ENCODE measurements at places on chromosomes 11 and 22.

DNA sequence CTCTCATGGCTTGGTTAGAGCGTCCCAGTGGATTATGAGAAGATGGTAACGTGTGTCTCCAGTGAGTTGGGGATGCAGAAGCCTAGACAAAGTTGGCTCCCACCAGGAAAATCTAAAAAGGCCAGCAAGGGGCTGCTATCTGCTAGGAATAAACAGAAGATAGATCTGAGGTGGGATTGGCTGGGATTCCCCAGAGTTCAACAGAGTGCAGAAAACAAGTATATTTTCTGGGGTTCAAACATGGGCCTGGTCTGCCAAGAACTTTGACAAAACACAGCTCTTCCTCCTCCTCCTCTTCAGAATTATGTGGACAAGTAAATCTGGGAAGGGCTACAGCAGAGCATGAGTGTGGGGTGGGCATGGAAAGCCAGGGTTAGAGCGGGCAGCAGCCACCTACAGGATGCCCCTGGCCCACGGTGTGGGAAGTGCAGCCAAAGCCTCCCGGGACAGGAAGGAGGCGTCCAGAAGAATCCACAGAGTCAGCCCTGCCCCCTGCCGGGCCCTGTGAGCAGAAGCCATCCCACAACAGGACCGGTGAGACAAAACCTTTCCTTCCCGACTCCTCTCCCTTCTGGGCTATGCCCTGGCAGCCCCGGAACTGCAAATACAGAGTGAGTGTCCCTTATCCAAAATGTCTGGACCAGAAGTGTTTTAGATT lies 67.1 kb downstream of the CD82 start:
- DNase-seq: peak; percentile 33

DNA sequence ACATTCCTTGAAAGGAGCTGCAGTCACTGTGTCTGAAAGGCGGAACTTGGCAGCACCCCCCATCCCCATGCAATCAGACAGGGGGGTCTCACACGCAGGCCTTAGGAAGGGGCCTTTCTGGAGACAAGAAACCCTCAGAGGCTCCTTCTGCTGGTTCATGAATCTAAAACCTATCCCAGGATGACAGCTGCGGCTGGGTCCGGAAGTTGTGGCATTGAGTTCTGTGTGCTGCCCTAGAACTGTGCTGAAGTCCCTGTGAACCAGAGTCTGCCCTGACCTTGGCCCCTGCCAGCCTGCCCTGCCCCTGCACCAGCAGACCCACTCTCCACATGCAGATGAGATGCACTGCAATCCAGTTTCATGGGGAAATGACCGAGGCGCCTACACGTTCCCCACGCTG lies 268.0 kb downstream of the CTTN start:
- DNase-seq: no peak

- DNase-seq: no peak
Measured at GRCh38 chr11:116642481-116642880, 130.3 kb downstream of the BUD13 start.

- no peak for DNase-seq
Measured at GRCh38 chr11:115555336-115556090, 51.3 kb upstream of the CADM1 start.

- no peak for DNase-seq
Measured at GRCh38 chr22:31579835-31580242, 82.2 kb downstream of the PISD start.

GRCh38 chr22:40716116-40716515 lies 36.8 kb downstream of the MCHR1 start:
- no peak for DNase-seq

DNA sequence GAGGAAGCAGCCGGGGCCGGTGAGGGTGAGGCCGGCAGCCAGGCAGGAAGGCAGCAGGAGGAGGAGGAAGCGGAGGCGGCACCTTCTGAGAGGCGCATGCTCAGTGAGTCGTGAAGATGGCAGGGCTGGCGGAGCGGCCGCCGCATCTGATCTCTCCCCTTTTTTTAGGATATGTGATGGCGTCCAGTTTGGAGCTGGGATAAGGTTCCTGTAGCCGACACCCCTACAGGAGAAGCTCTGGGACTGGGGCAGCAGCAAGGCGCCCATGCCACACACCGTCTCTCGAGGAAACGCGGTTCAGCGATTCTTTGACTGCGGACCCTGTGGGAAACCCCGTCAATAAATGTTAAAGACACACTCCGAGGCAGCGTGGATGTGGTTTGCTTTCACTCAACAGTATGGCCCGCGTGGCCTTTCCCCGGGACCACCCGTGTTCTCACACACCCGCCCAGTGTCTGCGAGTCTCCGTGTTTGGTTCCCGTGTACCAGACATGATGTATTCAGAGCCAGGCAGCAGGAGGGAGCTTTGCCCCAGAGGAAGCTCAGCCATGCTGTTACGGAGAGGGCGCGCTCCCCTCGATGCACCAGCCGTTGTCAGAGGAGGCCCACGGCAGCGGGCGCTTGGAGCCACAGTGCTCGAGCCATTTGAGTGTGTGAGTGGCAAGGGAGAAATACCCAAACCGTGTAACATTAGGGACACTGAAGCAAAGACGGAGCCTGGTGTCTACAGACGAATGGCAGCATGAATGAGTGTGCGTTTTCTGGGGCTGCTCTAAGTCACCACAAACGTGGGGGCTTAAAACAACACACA lies 27.7 kb upstream of the PARVB start:
- peak; percentile 49 for DNase-seq

DNA sequence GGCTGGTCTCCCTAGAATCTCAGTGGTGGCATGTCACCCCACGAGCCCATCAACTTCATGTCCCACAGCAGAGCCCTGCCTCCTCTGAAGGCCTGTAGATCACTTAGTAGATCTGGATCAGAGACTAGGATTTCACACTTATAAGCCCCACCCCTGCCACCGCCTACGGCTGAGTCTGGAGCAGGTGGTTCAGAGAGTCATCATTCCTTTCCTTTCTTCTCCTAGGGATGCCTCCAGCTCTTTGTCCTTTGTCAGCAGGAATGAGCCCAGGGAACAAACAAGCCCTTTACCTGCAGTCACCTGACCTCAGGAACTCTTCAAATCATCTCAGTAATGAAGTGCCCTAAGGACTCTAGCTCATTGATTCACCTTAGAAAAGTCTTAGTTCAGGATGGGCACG lies 37.8 kb downstream of the SCGB1A1 start:
- DNase-seq: no peak

- DNase-seq: no peak
Measured at GRCh38 chr11:17000987-17001386, 13.2 kb downstream of the PLEKHA7 start.

GRCh38 chr11:69941546-69942332 lies 122.5 kb upstream of the FGF3 start:
- no peak for DNase-seq

DNA sequence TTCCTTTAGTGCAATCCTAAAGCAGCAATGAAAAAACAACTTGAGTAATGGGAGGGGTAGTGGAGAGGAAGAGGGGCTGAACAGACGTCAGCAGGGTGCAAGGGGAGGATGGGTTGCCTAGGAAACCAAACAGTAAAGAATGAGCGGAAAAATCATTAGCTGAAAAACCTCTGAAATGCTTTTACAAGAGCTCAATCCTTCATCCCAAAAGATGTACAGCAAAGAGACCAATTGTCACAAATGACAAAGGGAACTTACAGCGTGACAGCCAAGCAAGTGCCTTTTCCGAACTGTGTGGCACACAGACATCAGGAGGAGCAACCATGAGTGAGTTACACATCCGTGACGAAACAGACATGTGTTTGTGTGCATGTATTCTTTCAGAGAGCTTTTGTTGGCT lies 104.6 kb downstream of the SIK3 start:
- DNase-seq: no peak

- no peak for DNase-seq
Measured at GRCh38 chr11:40401132-40401853, 1058.2 kb downstream of the LRRC4C start.

GRCh38 chr22:20156611-20157429 lies 6.0 kb upstream of the CCDC188 start:
- DNase-seq: peak; percentile 84

DNA sequence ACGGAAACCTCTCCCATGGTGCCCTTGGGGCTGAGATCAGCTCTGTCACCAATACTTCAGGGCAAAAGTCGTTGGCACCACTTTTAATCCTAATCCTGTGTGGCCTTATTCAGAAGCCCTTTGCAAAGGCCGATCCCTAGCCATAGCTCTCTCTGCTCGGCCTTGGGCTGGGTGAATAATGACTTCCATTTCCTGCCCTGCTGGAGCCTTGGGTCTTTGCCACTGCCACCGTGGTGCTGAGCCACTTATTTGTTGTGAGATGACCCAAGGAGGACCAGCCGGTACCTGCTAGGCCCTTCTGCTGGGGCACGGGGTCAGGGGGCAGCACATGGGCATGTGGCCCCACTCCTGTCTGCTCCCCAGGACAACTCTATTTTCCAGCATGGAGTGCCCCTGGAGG lies 188.2 kb downstream of the ST3GAL4 start:
- DNase-seq: no peak

DNA sequence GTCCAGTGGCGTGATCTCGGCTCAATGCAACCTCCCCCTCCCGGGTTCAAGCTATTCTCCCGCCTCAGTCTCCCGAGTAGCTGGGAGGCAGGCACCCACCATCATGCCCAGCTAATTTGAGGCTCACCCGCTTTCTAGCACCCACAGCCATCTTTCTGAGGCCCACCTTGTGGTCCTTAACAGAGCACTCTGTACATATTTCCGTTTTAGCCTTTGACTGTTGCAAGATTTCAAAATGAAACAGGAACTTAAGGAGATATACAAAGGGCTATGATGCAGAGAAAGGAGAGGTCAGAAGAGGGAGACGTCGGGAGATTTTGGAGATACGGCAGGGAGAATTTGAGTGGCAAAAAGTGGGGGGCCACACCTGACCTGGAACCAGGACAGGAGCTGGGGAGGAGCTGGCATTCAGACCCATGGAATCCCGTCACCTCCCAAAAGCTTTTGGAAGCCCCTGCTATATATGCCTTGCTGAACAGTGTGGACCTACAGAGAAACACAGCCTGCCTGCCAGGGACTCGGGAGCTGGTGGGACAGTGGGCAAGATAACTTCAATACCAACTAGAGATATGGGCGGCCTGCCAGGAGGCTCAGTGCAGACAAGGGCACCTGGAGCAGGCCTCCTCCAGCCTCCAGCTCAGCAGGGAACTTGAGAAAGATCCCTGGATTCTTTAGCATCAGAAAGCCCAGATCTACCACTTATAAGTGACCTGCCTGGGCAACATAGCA lies 8.0 kb upstream of the CLCF1 start:
- DNase-seq: no peak

DNA sequence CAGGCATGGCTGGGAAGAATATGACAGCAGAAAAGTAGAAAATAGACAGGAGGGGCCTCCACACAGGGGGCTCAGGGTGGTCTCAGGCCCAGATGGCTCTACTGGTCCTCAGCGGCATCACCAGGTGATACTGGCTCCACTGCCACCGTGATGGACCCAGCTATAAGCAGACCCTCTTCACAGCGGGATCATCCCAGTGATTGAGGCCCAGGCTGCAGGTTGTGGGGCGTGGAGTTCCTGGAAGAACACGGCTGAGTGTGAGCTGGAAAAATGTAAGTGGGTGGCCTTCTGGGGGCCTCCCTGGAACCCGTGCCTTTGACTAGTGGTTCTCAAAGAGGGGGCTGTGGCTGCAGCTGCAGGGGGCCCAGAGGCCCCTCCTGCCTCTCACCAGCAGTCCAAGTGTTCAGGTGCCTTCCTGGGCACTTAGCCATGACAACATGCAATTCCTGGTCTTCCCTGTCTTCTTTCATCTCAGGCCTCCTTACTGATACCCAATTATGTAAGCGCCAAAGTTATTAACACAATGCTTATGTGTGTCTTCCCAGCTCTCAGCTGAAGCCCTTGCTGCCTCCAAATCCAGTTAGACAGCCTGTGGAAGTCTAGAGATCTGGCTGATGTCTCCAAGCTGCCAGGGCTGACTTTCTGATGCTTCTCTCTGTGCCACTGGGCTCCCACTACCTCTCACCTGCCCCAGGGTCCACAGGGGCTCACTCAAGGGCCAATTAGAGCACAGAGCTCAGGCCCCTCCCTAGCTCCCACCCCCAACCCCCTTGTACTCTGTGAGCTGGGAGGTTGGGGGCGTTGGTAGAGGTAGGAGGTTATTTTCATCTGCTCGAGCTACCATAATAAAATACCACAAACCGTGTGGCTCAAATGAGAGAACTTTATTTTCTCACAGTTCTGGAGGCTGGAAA lies 110.1 kb upstream of the LMO1 start:
- no peak for DNase-seq

GRCh38 chr11:16933756-16934603 lies 80.2 kb downstream of the PLEKHA7 start:
- DNase-seq: no peak

DNA sequence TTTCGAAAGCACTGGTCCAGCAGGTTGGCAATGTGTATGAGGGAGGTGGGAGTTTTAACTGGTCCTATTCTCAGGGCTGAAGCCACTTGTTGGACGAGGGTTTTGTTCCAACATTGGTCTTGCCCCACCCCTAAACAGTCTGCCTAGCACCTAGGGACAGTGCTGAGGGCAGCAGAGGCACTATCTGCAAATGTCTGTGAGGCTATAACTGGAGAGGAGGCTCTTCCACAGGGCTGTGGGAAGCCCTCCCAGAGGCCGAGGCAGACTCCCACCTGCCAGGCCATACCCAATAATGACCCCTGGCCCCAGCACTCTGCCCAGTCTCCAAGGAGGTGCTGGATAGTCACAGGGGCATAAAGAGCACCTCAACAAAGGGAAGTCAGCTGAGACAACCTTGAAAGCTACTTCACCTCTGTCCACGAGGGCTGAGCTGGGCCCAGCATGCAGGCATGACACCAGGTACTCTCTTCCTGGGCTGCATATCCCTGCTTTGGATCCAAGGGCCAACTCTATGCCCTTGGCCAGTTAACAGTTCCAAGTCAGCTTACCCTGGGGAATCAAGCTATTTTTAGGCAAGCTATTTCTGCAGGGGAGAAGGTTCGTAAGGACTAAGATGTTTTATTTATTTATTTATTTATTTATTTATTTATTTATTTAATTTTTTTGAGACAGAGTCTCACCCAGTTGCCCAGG lies 40.2 kb upstream of the SLC25A1 start:
- no peak for DNase-seq

- DNase-seq: no peak
Measured at GRCh38 chr11:117020287-117020686, 77.9 kb downstream of the SIK3 start.

DNA sequence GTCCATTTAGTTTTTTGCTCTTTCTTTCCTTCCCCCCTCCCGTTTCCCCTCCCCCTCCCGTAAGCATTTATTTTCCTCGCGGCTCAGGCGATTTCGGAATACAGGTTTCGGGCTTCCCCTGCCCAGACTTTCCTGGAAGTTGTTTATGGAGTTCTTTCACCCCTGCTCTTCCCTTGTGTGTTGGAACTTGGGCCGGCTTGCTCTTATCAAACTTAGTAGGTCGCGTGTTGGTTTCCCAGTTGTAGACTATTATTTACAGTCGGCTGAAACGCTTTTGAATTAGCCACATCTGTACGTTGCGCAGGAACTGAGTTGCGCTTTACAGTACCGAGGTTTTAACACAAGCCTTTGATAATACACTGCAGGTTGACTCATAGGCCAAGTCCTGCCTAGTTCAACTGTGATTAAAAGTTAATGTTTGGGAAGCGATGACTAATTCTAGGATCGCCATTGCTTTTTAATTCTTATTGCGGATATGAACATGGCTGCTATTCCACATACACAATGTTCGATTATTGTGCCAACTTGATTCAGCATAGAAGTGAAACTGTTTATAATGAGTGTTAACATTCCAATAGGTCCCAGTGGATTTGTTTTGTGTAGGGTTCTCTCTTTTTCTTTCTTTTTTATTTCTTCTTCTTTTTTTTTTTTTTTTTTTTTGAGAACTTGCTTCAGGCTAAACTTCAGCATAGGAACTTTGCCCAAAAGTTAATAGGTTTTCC lies 1.7 kb downstream of the YAP1 start:
- no peak for DNase-seq
